ENCODE measurements at places on chromosomes 11 and 22.

DNA sequence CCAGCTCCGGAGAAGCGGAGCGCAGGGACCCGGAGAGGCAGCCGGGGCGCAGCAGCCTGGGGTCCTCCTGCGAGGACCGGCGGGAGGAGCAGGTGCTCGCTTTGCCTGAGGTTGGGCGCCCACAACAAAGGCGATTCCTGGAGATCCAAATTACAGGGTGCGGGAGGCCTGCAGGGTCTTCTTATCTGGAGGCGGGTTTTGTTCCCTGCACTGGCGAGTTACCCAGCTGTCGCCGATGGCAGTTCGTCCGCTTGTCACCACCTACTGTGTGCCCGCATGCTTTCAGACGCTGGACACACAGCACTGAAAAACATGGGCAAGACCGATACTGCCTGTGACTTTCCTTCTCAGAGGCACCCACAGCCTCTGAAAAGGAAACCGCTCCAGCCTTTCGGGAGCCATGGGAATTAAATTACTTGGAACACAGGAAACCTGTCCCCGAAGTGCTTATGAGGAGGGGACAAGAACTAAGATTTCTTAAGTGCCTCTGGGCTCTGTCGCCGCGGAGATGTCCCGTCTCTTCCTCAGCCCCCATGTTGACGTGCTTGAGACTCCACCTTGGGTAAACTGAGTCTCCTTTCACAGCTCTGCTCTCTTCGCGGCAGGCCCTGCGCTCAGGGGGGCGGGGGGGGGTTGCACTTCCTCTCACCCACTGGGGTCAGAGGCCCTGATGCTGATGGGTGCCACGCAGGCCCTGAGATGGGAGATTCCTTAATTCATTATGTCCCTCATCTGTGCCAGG is 1.3 kb upstream of the ZFTA start:
- DNase-seq: no peak

- no peak for DNase-seq
Measured at GRCh38 chr11:48248902-48249301, 4.0 kb downstream of the OR4X2 start.

DNA sequence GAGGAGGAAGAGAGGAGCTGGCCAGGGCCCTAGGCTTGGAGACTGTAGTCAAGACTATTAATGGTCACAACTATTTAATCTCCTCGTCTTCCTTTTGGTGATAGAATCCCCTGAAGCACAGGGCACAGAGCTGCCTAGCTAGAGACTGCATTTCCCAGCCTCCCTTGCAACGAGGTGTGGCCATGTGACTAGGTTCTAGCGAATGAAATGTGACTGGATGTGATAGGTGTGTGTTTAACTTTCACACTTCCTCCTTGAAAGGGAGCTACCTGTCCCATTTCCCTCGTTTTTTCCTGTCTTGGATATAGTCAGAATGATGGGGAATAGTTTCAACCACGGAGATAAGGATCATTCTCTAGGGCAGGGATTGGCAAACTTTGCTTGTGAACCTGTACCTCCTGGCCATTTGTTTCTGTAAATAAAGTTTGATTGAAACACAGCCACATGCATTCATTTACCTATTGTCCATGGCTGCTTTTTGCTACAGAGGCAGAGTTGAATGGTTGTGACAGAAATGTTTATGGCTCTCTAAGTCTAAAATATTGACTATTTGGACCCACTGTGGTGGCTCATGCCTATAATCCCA is 313.5 kb downstream of the MIAT start:
- DNase-seq: no peak

DNA sequence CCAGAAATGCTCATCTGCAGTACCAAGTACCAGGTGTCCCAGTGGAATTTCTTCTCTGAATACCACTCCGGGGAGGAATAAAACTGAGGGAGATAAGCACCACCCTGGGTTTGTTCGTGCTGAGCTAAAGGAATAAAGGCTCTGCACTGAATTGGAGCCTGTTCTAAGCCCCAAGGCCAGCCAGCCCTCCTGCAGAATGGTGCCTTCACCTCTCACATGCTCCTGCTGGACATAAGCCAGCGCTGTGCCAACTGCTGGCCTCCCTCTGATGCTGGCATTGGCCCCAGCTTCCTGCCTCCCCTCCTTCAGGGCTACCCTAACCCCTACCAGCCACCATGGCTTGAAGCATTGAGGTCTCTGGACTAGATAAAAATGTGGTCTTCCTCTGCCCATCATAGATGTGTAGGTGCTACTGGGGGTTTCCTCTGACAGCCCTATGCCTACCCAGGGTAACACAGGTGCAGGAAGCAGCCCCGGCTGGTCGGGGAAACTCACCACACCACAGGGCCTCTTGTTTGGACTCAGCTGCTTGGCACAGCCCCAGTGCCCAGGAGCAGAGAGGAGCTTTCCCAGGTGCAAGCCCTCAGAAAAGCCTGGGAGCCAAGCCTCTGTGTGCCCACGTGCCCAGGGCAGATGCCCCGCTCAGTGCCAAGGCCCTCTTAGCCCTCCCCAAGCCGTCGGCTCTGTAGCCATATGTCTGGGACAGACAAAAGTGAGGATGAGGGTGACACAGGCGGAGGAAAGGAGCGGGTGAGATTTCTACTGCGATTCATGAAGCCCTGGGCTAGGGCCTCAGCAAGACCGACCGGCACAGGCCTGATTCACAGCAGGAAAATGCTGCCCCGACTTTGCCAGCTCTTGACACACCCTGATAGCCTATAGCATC is 34.1 kb upstream of the JAM3 start:
- no peak for DNase-seq

GRCh38 chr11:15993345-15993744 is 363.0 kb downstream of the SOX6 start:
- no peak for DNase-seq

- DNase-seq: peak; percentile 77
Measured at GRCh38 chr11:102306817-102307726, 10.2 kb upstream of the BIRC3 start.

DNA sequence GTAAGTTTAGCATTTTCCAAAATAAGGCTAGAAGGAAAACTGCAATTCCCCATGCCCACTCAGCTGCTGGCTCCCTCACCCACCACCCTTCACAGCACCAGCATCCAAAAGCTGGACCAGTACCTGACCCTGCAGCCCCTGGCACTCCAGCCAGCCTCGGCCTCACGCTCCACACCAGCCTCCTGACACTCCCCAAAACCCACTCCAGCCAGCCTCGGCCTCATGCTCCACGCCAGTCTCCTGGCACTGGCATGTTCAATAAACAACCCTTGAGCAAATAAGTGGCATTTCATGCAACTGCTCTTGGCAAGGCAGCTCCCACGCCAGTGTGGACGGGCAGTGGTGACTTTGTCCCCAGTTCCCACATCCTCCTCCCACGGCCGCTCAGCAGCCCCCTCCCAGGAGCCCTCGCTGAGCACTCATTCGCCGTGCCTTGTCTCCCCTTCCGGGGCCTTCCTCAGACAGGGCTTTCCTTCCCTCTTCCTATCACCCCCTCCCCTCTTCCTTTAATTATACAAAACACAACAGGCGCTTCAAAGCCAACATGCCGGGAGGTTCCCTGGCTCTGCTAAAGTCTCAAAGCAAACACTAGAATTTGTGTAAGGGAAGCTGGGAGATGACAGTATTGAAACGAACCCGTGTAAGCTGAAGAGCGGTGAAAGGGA is 6.8 kb downstream of the TOLLIP start:
- DNase-seq: no peak

- no peak for DNase-seq
Measured at GRCh38 chr11:88320149-88320559, 17.4 kb downstream of the CTSC start.

GRCh38 chr11:103024086-103024485 is 67.9 kb downstream of the DCUN1D5 start:
- DNase-seq: no peak

DNA sequence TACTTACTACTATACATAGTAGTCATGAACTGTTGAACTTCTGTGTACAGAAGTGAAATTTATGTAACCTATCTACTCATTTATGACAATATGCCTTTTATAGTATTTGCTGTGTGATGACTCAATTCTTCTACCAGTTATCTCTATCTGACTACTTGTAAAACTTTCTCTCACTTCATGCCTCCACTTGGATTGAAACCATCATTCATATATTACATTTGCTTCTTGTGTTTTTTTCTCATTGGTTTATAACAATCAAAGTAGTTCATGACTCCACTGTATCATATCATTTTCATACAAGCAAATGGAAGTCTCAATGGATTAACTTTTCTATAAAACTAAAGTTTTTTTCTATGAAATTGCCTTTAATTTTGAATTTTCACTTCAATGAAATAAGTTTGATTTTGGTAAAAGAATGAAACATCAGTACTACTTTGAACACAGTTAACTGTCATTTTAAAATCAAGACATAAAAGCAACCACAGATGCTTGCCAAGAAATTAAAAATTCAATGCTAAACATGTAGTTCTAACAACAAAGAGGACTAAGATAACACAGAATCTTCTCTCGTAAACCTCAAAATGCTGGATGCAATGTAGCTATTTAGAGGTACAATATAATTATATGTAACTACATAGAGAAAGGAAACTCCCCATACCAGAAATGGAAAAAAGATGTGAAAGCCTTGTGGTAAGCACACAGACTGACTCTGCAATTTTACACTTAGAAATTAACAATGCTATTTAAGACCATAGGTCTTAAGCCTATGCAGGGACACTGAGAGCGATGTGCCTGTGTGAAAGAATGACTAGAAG is 27.6 kb upstream of the EXPH5 start:
- no peak for DNase-seq

All from central memory CD4-positive, alpha-beta T cell (primary cell).